ENCODE measurements at places on chromosomes 1 and 21.

- DNase-seq: no peak
Observed at GRCh38 chr1:166937962-166938361, 37.4 kb downstream of the ILDR2 start.

DNA sequence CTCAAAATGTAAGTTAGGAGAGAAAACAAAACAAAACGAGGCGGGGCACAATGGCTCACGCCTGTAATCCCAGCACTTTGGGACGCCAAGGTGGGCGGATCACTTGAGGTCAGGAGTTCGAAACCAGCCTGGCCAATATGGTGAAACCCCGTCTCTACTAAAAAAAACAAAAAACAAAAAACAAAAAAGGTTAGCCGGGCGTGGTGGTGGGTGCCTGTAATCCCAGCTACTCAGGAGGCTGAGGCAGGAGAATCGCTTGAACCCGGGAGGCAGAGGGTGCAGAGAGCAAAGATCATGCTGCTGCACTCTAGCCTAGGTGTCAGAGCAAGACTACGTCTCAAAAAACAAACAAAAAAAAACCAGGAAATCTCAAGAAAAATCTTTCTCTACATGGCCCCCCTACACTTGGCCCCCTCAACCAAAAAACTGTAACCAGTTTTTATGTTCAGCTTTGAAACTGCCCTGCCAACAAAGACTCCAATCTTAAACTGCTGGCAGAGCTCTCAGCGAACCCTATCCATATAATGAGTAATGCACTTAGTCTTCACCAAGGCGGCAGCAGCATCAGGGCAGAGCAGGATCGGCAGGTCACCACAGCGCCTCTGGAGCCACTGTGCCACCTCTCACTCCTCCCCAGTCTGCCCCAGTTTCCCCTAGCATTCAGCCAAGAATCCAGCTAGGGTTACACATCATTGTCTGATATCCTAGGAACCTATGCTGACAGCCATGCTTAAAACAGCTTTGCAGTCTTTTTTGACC, 71.7 kb downstream of the JAK1 start:
- DNase-seq: no peak

DNA sequence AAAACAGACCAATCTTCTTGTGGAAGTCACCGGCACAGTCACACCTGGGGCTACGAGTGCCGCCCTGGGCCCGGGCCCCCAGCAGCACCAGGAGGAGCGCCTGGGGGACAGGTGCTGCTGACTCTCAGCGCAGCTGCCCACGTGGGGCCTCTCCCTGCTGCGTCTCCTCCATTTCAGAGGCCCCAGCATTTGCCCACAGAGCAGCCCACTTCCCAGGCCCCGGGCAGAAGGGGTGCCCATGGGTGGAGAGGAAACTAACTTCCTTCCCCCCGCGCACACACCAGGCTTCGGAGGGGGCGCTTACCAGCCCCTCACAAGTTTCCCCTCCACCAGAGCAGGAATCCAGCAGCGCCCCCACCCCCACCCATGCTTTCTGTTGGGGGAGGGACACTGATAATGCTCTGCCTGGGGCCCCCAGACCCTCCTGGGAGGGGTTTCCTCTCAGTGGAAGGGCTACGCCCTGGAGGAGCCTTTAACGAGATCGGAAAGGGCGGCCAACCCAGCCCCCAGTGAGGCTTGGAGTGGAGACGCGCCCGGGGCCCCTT, 440 bp downstream of the TNFRSF25 start:
- no peak for DNase-seq

GRCh38 chr1:223819730-223820514, 25.8 kb downstream of the TP53BP2 start:
- no peak for DNase-seq

DNA sequence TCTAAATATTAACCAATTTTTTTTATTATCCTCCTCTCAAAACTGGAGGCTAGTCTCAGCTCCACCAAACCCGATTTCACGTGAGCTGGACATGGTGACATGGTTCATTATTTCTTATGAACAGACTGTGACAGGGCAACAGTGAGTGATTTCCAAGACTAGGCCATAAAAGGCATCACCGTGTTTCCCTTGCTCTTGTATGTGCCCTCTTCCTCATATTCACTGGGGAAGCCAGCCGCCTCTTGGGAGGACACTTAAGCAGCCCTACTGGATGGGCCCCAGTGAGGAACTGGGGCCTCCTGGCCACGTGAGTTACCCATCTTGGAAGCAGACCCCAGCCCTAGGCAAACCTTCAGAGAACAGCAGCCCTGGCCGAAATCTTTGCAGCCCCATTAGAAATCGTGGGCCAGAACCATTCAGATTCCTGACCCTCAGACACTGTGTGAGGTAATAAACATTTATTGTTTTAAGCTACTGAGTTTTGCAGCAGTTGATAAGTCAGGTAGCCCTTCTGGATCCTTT, 105.0 kb downstream of the GALNT2 start:
- no peak for DNase-seq

- DNase-seq: no peak
Observed at GRCh38 chr21:23963454-23963853, 1643.8 kb downstream of the MRPL39 start.

DNA sequence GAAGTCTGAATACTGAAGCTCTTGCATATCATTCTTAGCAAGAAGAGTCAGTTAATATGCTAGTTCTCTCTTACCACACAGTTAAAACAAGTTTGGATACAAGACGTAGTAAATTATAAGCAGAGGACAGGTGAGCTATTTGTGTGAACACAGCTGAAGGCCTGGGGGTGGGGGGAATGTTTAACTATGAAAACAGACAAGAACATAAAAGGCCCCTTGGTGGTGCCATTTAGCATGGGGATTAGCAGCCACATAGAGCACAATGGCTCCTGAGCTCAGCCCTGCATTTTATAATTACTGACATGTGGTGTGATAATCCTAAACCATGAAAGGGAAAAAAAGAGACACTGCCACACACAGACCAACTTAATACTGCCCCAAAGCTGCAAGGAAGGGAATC, 94.8 kb downstream of the TGFBR3 start:
- no peak for DNase-seq

- DNase-seq: no peak
Observed at GRCh38 chr1:25053576-25054250, 123.6 kb upstream of the RUNX3 start.

DNA sequence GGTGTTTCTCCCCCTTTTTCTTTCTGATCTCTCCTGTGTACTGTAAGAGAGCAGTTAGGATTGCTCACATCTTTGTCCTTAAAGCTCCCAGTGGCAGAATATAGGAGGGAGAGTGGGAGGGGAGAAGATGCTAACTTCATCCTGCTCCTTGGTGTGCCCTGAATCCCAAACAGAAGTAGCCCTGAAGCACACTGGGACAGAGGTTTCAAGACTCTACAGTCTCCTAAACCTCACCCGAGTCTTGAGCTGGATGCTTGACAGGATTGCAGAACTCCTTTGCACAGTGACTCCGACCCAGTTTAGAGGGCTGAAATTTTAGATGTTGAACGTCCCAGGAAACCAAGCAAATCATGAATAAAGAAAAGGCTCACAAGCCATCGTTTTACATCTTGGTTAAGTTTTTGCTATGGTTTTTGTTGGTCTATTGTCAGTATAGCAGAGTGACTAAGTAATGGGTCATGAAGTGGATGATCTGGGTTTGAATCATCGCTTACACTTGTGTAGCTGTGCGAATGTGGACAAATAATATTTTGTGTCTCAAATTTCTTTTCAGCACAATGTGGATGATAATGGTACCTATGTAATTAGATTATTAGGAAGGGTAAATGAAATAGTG, 37.5 kb downstream of the XCL2 start:
- no peak for DNase-seq

DNA sequence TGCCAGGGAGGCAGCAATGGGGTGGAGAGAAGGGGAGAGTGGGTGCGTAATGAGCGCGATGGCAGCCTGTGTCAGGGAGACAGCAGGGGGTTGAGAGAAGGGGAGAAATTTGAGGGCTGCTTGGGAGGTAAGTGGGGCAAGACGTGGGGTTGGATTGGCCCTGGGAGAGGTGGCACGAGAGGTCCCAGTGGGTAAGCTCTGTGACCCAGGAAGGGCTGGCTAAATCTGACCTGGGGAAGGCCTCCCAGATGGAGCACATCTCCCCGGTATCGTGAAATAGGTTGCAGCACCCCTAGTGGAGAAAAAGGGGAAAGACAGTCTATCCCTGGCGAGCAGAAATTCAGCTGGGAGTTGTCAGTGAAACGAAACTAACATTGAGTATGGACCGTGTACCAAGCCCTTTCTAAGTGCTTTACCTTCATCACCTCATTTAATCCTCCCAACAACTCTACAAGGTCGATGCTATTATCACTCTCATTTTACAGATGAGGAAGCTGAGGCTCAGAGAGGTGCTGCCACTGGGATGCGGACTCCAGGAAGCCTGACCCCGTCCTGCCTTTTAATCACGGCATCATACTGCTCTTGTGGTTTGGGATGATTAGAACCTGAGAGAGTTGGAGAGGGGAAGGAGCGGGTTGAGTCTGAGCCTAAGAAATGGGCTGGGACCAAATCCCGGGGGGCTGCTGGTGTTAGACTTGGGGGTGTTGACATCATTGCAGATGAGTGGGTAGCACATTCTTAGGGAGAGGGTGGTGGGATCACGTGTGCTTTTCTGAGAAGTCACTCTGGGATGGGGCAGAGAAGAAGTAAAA, 56.6 kb upstream of the RPL11 start:
- no peak for DNase-seq

GRCh38 chr1:41783189-41783639, 135.5 kb downstream of the HIVEP3 start:
- no peak for DNase-seq

- no peak for DNase-seq
Observed at GRCh38 chr1:215860833-215861232, 293.7 kb downstream of the KCTD3 start.

GRCh38 chr1:20884513-20884912, 97.4 kb upstream of the HP1BP3 start:
- no peak for DNase-seq

DNA sequence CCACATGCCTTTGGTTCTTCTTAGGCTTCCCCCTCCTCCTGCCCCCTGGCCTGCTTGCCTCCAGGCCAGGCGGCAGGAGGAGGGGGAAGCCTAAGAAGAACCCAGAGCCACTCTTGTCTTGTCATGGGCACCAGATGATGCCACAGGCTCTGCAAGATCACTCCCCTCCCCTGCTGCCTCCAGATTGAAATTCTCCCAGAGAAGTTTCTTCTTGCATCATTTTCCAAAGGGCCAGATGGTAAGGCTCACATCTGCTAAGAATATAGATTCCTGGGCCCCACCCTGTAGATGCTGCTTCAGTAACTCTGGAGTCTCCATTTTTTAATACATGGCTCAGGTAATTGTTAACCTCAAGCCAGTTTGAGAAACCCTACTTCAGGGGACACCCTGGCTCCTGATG, 60.8 kb downstream of the FAM163A start:
- no peak for DNase-seq

Data from stimulated activated CD8-positive, alpha-beta memory T cell treated with anti-CD3 and anti-CD28 coated beads, Interleukin-4, amount 100 ng/mL, for 1 hour (primary cell).